ENCODE measurements at places on chromosomes 3 and 15.

GRCh38 chr15:63382966-63383710, 1.5 kb upstream of the CA12 start:
- DNase-seq = no peak

DNA sequence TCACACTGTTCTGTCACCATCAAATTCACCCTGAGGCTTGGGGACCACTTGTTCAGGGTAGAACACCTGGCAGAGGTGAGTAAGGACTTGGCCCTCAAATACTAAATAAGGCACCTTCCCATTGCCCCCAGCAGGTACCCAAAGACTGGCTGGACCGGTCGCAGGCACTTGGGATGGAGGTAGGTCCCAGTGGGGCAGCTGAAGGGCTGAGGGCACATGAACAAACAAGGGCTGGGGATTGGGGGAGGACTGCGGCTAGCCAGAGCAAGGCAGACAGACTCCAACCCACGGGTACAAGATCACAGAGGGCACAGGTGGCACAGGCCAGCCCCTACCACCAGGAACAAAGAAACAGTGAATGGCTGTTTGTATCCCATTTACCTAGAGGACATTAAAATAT, 1.9 kb downstream of the MRPS25 start:
- DNase-seq = no peak

DNA sequence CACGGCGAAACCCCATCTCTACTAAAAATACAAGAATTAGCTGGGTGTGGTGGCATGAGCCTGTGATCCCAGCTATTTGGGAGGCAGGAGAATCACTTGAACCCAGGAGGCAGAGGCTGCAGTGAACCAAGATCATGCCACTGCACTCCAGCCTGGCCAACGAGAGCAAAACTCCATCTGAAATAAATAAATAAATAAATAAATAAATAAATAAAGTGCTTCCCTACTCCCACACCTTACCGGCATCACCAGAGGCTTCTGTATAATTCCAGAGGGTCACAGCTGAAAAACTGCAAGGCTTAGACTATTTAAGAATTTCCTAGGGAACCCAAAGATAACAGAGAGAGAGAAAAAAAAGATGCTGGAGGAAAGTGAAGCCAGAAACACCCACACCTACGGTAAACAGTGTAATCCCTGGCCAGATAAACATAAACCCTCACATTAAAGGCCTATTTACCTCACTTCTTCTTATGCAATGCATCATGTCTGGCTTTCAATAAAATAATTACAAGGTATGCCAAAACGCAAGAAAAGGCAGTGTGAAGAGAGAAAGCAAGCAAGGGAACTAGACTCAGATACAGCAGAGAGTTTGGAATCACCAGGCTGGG, 15.0 kb upstream of the TRPM1 start:
- no peak for DNase-seq

DNA sequence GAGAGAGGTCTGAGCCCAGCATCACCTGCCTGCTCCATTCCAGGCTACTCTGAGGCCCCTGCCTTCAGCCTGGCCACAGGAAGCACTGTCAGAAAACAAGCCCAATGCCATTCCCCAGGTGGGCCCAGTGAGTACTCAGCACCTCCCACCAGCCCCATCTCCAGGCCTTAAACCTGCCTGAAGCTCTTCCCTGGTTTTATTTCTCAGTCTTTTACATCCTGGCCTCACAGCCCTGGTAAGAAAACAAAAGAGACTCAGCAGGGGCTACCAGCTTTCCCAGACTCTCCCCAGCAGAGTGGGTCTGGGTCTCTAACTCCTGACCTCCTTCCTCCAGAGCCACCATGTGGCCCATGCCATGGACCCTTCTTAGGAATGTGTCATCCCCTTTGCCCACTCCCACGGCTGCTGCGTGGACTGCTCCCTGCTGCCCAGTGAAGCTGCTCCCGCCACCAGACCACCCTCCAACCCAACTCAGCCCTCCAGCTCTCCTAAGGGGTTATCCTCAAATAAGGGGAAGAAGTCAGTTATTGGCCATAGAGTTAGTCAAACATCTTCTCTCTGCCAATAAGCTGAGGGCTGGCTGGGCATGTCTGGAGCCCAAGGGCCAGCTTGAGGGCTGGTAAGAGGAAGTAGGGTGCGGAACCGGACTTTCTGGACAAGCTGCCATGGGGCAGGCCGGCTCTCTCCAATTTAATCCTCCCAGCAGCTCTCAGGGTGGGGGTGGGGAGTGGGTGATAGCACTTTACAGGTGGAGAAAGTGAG, 116.7 kb upstream of the LINGO1 start:
- DNase-seq = no peak

- DNase-seq = no peak
Measured at GRCh38 chr3:45611209-45611608, 16.7 kb downstream of the LIMD1 start.

DNA sequence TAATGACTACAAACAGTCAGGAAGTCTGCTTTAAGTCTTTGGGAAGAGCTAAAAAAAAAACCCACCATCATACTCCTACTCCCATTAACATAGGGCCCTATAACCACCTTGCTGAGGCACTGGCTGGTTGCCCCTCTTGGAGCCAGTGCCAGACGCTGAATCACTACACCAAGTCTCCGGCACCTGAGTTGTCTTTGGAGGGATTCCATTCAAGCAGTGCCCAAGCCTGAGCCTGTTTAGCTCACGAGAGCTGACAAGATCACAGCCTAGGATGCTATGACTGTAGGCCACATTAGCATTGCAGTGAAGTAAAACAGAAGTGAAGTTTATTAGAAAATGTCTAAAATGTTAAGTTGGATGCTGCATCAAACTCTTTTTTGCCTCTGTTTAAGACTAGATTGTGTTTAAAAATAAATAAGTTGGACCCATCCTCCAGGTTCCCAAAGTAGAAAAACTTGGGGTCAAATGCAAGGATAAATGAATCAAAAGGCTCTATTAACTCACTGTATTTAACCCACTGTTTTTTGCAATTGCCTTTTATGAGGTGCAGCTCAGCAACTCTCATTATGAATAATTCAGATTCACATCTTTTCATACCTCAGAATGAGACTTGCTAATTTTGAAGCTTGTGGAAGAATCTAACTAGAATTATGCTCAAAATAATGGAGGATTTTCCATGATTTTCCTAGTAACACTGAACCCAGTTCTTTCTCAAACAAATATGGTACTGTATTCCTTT, 461.9 kb downstream of the FOXP1 start:
- no peak for DNase-seq

DNA sequence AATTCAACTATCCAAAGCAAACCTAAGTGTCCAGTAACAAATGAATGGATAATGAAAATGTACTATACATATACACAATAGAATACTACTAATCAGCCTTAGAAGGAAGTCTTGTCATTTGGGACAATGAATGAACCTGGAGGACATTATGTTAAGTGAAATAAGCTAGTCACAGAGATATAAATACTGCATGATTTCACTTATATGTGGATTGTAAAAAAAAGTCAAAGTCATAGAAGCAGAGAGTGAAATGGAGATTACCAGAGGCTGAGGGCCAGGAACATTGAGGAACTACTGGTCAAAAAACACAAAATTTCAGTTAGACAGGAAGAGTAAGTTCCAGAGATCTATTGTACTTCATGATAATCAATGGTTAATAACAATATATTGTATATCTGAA, 33.6 kb downstream of the MYO5A start:
- DNase-seq = no peak

DNA sequence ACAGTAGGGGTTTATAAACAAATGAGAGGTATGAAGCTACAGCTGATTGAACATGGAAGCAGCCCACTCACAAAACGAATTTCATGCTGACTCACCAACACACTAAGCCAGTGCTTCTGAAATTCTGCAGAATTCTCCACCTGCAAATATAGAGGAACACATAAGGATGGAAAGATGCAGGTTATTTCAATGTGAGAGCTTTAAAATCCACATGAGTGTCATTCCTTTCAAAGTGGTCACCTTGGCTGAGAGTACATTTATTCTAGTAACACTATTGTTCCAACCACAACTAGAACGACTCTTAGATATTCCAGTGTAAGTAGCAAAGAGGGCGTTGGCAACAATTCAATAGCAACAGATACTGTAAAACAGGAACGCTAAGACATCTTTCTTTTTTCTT, 189.9 kb upstream of the TSC22D2 start:
- DNase-seq = no peak

- DNase-seq = no peak
Measured at GRCh38 chr15:101020945-101021344, 101.8 kb downstream of the LRRK1 start.

GRCh38 chr3:51817375-51817774, 38.3 kb upstream of the IQCF6 start:
- DNase-seq = no peak

DNA sequence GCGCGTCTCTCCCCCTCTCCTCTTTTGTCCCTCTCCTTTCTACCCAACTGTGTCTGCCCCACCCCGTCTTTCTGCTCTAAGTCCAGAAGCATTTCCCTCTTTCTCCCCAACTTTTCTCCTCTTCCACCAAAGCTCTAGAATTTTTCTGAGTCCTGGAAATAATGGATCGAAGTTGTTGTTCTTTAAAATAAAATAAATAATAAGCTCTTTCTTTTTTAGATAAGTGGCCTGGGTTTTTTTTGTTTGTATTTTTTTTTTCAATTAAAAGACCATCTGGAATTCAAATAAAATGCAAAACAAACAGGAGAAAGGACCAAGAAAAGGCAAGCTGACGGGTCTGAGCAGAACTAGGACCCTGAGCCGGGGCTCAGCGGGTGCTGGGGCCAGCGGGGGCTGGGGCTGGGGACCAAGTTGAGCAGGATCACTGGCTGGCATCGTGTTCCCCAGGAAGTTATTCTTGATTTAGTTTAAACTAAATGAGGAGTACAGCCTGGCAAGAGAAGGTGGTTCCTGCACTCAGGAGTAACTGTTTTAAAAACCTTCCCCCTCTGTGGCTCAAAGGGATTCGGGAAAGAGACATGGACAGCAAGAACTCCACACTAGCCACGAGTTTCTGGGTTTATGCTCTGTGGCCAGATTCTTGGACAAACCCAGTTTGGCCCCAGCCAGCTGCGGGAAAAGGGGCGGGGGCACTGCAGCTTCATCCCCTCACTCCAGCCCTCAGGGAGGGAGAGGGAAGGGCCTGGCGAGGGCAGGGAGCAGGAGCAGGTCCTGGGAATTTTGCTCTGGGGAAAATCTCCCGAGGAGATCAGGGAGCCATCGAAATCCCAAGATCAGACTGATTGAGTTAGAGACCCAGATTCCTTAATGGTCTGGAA, 8.4 kb downstream of the GATA2 start:
- DNase-seq = no peak

DNA sequence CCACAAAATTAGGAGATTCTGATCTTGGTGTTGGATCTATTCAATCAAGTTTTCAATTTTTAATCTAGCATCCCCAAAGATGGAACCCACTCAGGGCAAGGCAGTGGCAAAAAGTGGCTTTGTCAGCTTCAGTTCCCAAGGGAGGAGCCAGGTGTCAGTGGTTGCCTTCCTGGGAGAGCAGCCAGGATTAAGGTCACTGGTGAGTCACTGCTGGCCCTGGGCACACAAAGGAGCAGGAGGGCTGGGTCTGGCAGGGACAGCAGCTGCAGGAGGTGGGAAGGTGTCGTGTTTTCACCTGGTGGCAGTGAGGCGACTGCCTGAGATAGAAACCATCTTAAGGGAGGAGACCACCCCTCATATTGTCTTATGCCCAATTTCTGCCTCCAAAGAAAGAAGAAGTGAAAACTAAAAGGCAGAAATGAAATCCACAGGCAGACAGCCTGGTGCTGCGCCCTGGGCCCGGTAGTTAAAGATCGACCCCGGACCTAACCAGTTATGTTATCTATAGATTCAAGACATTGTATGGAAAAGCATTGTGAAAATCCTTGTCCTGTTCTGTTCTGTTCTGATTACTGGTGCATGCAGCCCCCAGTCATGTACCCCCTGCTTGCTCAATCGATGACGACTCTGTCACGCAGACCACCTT, 5.9 kb upstream of the KLHL25 start:
- DNase-seq = peak; percentile 12

DNA sequence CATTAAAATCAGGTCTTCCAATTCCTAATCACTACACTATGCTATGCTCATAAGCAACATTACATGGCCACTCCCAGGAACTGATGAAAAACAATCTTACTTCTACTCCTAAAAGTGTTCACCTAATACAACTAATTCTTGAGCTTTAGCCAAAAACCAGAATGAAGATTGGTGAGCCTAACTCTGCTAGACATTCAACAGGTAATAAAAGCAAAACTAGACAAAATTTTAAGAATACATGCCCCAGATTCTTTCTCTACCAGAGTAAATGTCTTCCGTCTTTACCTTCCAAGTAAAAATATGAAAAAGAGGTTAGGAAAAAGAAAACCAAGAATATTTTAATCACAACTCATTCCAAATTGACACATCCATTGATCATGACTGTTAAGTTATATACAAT, 31.3 kb downstream of the ATP13A3 start:
- DNase-seq = no peak

GRCh38 chr15:34847598-34847997, 52.2 kb upstream of the ACTC1 start:
- no peak for DNase-seq

GRCh38 chr15:37898362-37898761, 36.1 kb upstream of the TMCO5A start:
- DNase-seq = no peak

DNA sequence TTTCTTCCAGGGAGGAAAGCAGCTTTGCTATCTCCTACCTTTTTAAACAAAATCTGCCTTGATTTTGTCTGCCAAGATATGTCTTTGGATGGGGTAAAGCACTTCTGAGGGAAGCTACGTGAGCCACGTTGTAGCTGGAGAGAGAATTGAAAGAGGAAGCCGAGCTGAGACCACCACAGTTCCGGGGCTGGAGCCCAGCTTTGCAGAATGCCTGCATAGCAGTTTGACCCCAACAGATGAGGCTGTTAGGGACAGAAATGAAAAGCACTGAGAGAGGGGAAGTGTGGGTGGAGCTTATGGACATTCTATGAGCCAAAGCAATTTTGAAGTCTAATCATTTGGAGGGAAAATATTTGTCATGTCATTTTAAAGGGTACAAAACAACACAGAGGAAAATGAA, 45.4 kb downstream of the LIPC start:
- no peak for DNase-seq

- DNase-seq = peak; percentile 14
Measured at GRCh38 chr3:24582431-24583403, 88.1 kb upstream of the THRB start.

DNA sequence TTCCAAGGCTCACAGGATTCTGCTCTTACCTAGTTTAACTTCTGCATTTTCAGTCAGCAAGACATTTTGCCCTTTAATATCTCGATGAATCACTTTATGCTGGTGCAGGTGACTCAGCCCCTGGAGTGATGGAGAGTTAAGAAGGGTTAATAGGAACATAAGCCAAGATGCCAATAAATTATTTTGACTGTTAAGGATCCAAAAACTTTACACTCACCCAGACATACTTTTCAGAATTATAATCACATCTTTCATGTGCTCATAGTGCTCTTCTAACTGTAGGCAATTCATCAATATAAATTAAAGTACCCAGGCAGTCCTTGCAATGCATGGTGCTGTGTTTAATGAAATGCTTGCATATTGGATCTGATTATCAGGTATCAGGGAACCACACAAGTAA, 164.1 kb upstream of the SLC2A2 start:
- no peak for DNase-seq

DNA sequence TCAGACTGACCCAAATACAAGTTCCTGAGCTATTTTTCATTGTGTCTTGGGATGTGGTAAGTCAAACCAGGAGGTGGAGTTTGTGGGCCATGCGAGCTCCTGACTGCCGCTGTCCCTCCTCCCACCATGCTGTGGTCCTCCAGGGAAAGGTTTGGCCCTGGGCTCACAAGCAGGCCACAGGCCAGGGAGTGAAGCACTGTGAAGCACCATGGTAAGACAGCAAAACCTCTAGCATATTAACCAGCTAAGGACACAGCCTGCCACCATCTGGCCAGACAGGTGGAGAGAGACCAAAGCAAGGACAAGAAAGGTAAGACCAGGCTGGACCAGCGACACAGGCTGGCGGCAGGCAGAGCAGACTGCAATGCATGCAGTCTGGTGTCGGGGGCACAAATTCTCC, 15.3 kb downstream of the RAB43 start:
- DNase-seq = no peak

All from NCI-H446 (cell line).